ENCODE measurements at places on chromosomes 13 and 19. TPM values are rescaled to one million over a fixed set of nuclear protein-coding genes. Genes with fewer than 3 reads are reported as not detected.

Gene ANKRD24
- total RNA-seq, result 0.72 TPM

Gene TEAD2
- 30.2 TPM for total RNA-seq

Gene SIGLEC12
- total RNA-seq, result 0.66 TPM

Gene NOVA2
- total RNA-seq, result 8.5 TPM

Gene RUBCNL
- total RNA-seq, result 4.6 TPM

Gene CCNA1
- 0.98 TPM for total RNA-seq

Gene CCDC106
- total RNA-seq, result 22.7 TPM

Gene CCDC8
- 18.9 TPM for total RNA-seq

- no peak overlapping the region for H3K27ac ChIP-seq
- peaks cover 9% of the 10 kb centered on the region for H3K27me3 ChIP-seq
- no peak for DNase-seq
- no peaks in the 10 kb centered on the region for H3K4me1 ChIP-seq
Measured at GRCh38 chr19:5395556-5395955, 54.9 kb upstream of the PTPRS start.

- DNase-seq, result no peak
- H3K4me3 ChIP-seq, result no peak overlapping the region
- no peaks in the 10 kb centered on the region for H3K36me3 ChIP-seq
- no peak overlapping the region for H3K27ac ChIP-seq
- no peaks in the 10 kb centered on the region for H3K4me1 ChIP-seq
- no peaks in the 10 kb centered on the region for H3K27me3 ChIP-seq
Measured at GRCh38 chr19:27909861-27910260, 1303.1 kb downstream of the UQCRFS1 start.

GRCh38 chr13:23988546-23989122 lies 91.3 kb upstream of the C1QTNF9B start:
- no peak overlapping the region for H3K27ac ChIP-seq
- H3K27me3 ChIP-seq, result no peaks in the 10 kb centered on the region
- H3K36me3 ChIP-seq, result no peaks in the 10 kb centered on the region
- no peak overlapping the region for H3K4me3 ChIP-seq
- DNase-seq, result no peak

- no peaks in the 10 kb centered on the region for H3K27me3 ChIP-seq
- no peaks in the 10 kb centered on the region for H3K4me1 ChIP-seq
- H3K4me3 ChIP-seq, result no peak overlapping the region
Measured at GRCh38 chr13:83667606-83668005, 214.7 kb downstream of the SLITRK1 start.

GRCh38 chr13:88000239-88000638 lies 329.1 kb downstream of the SLITRK5 start:
- DNase-seq, result no peak
- no peak overlapping the region for H3K4me3 ChIP-seq
- no peak overlapping the region for H3K27ac ChIP-seq
- H3K36me3 ChIP-seq, result no peaks in the 10 kb centered on the region
- no peaks in the 10 kb centered on the region for H3K4me1 ChIP-seq

- H3K4me3 ChIP-seq, result no peak overlapping the region
- DNase-seq, result no peak
- peaks cover 25% of the 10 kb centered on the region for H3K4me1 ChIP-seq
- no peaks in the 10 kb centered on the region for H3K27me3 ChIP-seq
- H3K36me3 ChIP-seq, result no peaks in the 10 kb centered on the region
Measured at GRCh38 chr13:110344320-110344719, 37.2 kb downstream of the COL4A2 start.

GRCh38 chr19:14474827-14475226 lies 327 bp downstream of the PTGER1 start:
- no peak for DNase-seq
- no peak overlapping the region for H3K4me3 ChIP-seq
- H3K4me1 ChIP-seq, result no peaks in the 10 kb centered on the region
- H3K27me3 ChIP-seq, result peaks cover 5% of the 10 kb centered on the region

DNA sequence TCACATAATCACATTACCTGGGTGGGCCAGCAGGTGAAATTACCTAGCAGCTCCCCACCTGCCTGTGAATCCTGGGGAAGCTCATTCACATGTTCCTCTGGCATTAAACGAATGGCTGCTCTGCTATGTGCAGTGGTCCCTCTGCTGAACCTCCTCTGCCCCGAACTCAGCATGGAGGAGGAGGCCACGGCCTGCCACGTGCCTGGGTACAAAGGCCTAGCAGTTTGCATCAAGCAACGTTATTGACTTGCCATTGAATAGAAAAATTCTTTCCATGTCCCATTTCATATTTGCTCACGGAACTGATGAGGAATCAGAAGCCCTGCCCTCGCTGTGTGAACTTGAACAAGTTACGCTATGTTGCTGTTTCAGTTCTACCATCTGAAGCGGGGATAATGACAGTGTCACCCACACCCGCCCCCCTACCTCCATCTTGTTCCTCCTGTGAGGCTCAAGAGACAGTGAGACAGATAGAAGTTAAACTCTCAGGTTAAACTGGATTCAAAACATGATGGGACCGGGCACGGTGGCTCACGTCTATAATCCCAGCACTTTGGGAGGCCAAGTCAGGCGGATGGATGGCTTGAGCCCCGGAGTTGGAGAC lies 25.3 kb downstream of the SLC7A1 start:
- H3K4me3 ChIP-seq, result no peak overlapping the region
- no peaks in the 10 kb centered on the region for H3K36me3 ChIP-seq
- H3K27me3 ChIP-seq, result no peaks in the 10 kb centered on the region
- DNase-seq, result no peak
- no peaks in the 10 kb centered on the region for H3K4me1 ChIP-seq
- no peak overlapping the region for H3K27ac ChIP-seq

GRCh38 chr19:4446704-4447200 lies 10.8 kb downstream of the UBXN6 start:
- DNase-seq, result no peak
- no peaks in the 10 kb centered on the region for H3K4me1 ChIP-seq
- H3K4me3 ChIP-seq, result no peak overlapping the region
- no peak overlapping the region for H3K27ac ChIP-seq
- H3K36me3 ChIP-seq, result no peaks in the 10 kb centered on the region
- H3K27me3 ChIP-seq, result no peaks in the 10 kb centered on the region

DNA sequence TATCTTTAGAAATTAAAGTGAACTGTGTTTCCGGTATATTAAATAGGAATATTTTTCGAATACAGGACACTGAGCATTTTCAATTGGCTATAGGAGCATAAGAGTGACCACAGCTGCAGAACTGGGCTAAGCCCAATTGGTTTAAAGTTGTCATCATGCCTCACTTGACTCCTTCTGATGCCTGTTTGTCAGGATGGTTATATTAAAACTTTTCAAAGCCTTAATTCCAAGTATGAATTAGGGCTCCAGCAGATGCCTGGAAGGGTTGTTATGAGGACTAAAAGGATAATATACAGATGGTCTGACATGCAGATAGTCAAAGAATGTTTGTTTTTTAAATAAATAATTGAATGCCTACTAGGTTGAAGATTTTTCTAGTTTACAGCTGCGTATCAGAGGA lies 100.0 kb downstream of the LMO7 start:
- H3K36me3 ChIP-seq, result no peaks in the 10 kb centered on the region
- H3K27me3 ChIP-seq, result no peaks in the 10 kb centered on the region
- H3K4me3 ChIP-seq, result no peak overlapping the region
- no peak for DNase-seq
- no peak overlapping the region for H3K27ac ChIP-seq

DNA sequence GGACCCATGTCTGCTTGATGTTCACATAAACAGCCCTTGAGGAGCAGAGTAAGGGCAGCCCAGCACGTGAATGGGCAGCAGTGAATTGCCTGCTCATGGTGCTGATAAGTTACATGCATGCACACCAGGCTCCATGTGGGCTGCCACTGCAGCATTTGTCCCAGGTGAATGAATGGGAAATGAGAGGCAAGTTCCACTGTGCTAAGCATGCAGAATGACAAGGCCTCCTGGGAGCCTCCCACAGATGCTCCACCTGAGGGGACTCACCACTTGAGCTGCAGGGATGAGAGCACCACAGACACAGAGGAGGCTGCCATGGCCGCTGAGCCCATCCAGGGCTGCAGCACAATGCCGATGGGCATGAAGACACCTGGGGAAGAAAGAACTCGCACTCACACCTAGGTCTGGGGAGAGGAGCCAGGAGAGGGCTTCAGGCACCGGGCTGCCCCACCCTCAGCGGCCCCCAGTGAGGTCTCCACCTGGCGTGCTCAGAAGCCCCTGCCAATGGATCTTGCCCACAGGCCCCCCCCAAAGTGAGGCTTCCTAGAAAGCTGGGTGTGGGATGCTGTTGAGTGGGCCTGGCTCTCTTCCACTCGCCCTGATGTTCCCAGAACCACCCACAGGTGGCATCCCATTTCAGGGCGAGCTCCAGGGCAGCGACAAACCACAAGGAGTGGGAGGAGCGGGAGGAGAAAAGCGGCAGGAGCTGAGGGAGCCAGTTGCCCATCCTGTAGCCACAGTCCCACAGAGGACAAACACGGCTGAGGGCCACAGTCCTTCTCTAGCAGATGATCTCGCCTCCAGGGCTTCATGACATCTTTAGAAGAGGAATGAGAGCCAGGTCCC lies 73.8 kb downstream of the CCDC70 start:
- no peaks in the 10 kb centered on the region for H3K4me1 ChIP-seq
- H3K27ac ChIP-seq, result no peak overlapping the region
- H3K36me3 ChIP-seq, result no peaks in the 10 kb centered on the region
- no peak for DNase-seq
- H3K27me3 ChIP-seq, result no peaks in the 10 kb centered on the region
- H3K4me3 ChIP-seq, result no peak overlapping the region

DNA sequence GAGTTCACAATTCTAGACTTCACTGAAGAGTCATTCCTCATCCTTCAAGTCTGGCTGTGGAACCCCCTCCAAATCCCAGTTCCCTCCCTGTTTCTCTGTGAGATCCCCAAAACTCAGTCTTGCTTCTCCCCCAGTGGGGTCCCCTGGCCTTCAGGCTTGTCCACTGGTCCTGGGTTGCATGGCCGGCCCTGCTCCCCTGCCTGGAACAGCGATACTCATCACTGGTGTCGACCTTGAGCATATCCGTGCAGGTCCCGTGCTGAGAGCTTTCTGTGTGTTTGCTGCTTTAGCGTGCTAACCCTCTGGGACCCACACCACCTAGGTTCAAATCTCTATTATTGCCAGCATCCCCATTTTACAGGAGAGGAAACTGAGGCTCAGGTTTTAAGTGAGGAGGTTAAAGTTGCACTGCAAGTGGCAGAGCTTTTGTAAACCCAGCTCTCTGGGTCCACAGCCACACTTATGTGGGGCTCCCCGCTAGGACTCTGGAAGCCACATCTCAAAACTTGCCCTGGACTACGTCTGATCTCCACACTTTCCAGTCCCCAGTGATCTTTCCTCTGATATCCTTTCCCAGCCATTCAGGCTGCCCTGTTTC lies 15.5 kb downstream of the LIPE start:
- peak; percentile 39 for DNase-seq
- no peak overlapping the region for H3K4me3 ChIP-seq
- no peaks in the 10 kb centered on the region for H3K27me3 ChIP-seq
- no peaks in the 10 kb centered on the region for H3K4me1 ChIP-seq
- no peaks in the 10 kb centered on the region for H3K36me3 ChIP-seq

DNA sequence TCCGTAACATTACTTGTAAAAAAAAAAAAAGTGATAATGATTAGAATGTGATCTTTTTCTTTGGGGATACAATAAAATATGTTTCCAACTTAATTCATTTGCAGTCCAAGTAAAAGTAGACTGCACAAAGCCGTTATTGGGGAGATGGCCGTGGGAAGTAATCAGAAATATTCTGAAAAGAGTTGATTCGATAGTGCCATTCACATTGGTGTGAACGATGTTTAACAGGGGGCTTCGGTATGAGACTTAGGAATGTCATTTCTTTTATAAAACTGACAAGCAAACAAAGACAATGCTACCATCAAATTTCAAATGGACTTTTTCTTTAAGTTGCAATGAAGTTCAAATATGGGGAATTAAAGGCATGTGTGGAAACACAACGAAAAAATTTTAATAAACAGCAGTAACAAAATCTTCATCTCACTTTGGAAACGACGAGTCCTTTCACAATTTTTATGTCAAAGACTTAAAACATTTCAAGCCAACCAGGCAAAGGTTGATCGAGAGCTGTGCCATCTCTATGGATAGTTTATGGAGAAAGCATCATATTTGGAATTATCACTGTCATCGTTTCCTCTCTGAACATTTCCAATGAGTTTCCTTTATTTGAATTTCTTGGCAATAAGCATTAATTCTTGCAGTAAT lies 1.7 kb upstream of the ZIC5 start:
- H3K4me1 ChIP-seq, result peaks cover 10% of the 10 kb centered on the region
- peaks cover 73% of the 10 kb centered on the region for H3K27me3 ChIP-seq
- no peak for DNase-seq
- no peaks in the 10 kb centered on the region for H3K36me3 ChIP-seq
- no peak overlapping the region for H3K4me3 ChIP-seq

DNA sequence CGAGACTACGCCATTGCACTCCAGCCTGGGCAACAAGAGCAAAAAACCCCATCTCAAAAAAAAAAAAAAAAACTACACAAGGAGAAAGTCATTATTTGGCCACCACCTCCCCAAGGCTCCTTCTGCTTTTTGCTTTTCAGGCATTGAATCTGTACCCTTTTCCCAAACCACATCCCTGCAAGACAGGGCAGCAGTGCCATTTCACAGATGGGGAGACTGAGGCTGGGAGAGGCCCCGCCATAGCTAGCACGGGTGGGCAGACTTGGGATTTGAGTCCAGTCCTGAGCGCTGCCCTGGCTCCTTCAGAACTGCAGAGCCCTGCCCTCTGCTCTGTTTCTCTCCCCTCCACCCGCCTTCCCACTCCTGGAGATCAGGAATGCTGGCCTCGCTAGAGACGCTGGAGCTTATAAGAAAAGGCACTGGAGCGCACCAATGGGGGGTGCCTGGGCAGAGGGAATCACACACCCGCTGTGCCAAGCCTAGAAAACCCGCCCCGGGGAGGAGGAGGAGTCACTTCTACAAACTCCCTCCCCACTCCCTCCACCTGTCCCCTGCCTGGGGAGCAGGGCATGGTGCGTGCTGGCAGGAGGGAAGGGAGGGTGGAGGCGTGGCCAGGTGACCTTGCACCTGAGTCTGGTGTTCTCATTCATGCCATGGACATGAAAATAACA lies 17.6 kb downstream of the TJP3 start:
- H3K4me3 ChIP-seq, result no peak overlapping the region

DNA sequence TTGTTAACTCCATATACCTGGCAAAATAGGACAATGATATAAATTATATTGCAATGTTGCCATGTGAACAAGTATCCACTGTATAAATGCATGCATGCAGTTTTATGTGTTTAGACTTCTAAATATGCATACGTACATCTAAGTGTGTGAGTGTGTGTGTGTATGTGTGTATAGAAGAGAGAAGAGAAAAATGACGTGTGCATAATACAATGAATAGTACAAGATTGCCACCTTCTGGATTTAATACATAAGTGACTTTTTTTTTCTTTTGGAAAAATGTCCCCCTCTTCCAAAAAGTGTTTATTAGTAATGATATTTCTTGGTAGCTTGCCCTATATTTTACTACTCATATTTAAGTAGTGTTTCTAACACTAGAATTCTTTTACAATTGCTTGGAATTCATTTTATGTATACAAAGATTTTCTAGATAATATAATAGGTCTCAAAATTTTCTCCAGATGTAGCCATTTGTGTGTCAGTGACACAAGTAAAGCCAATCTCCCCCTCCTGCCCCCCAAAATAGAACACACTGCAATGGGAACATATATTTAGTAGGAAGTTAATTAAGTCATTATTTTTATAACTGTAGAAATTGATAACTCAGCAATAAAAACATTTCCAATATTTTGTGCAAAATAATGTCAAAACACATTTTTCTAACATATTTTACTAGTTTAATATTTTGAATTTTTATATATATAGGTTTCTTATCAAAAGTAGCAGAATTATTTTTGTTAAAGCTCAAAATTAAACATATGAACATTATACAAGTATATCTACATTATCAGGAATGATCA lies 783.3 kb upstream of the ATXN8OS start:
- H3K4me3 ChIP-seq, result no peak overlapping the region
- no peaks in the 10 kb centered on the region for H3K36me3 ChIP-seq
- DNase-seq, result peak; percentile 38
- H3K27ac ChIP-seq, result no peak overlapping the region
- H3K4me1 ChIP-seq, result no peaks in the 10 kb centered on the region
